ENCODE measurements at places on chromosomes 7 and 10. TPM values are rescaled to one million over a fixed set of nuclear protein-coding genes. Genes with fewer than 3 reads are reported as not detected.
A peak's percentile ranks its signal among the peaks of the same experiment; 100 is the strongest.

GRCh38 chr7:149053384-149053783 lies 25.1 kb upstream of the PDIA4 start:
- DNase-seq: no peak

GRCh38 chr7:16430133-16430532 lies 8.8 kb upstream of the CRPPA start:
- peak; percentile 63 for DNase-seq

GRCh38 chr7:148773334-148773733 lies 74.6 kb downstream of the CUL1 start:
- no peak for DNase-seq

DNA sequence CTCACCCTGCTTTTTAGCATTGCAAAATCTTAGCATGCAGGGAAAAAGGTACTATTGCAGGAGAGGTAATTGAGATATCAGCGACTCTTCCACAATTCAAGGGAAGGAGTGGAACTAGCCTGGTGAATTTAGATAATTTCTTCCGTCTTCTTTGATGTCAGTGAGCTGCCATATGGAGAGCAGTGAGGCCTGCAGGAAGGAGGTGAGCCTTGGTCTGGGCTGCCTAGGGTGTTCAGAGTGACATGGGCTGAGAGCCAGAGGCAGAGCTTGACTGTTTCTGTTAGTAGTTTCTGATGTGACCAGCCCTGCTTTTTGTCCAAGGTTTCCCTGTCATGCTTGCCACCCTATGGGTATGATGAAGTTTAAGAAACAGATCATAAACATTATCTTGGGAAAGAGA lies 28.6 kb downstream of the KAT6B start:
- no peak for DNase-seq

Gene WDR91
- total RNA-seq: 3.0 TPM

GRCh38 chr10:125068406-125068805 lies 92.0 kb downstream of the CTBP2 start:
- no peak for DNase-seq

- DNase-seq: no peak
Measured at GRCh38 chr7:30278849-30279652, 5.3 kb upstream of the ZNRF2 start.

DNA sequence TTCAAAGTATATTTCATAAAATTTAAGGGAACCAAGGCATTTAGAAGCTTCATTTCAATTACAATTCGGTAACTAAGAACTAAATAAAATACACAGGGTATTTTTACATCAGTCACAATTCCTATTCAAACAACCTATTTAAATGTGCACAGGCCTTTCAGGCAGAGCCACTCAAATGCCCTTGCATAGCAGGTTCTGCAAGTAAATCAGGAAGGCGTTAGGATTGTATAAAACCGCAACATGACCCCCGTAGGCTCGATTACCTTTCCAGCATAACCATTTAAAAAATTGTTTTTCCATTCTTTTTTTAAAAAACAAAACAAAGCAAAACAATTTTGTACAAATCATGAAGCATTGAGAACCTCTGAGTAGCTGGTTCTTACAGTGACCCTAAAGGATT lies 289.9 kb upstream of the SP8 start:
- no peak for DNase-seq

Gene NSMCE4A
- 70.7 TPM for total RNA-seq

GRCh38 chr10:89148061-89148460 lies 59.1 kb downstream of the CH25H start:
- DNase-seq: no peak

DNA sequence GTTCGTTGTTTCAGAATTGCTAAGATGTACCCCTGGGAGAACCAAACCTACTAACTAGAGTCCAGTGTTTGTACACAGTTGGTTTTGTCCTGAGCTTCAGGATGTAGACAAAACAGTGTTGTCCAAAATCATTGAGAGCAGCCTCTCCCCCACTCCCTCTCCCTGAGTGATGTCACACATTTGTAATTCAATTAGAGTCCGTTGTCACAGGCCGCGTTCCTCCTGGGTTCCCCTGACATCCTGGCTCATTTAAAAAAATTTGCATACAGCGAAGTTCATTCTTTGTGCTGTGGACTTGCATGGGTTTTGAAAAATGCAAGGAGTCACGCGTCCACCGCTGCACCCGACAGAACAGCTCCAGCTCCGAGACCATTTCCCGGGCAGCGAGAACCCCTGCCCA lies 10.3 kb downstream of the GRIFIN start:
- no peak for DNase-seq

- no peak for DNase-seq
Measured at GRCh38 chr10:131770946-131771633, 129.7 kb upstream of the PPP2R2D start.

- no peak for DNase-seq
Measured at GRCh38 chr7:158707610-158708009, 3.0 kb upstream of the NCAPG2 start.

Gene TAS2R39
- not detected for total RNA-seq

Gene CYP3A5
- total RNA-seq: 0.05 TPM

DNA sequence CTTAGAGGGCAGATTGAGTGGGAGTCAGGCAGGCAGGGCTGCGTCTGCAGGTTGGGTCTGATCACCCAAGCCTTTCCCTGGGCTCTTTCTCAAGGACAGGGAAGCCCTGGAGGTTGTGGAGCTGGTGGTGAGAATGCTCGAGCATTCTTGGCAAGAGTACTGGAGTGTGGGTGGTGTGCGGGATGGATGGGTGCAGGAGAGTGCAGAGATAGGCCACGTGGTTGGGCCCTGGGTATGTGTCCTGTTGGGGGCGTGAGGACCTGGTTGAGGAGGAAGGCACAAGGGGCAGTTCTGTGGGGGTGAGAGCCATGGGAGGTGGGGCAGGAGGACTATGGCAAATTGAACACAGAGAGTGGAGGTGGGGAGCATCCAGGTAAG lies 135.9 kb downstream of the PTPN20 start:
- DNase-seq: no peak

- peak; percentile 26 for DNase-seq
Measured at GRCh38 chr7:96300502-96300901, 21.4 kb downstream of the SLC25A13 start.

- no peak for DNase-seq
Measured at GRCh38 chr7:130444234-130444633, 3.4 kb upstream of the CEP41 start.

GRCh38 chr10:124221356-124222317 lies 128.2 kb upstream of the CHST15 start:
- DNase-seq: peak; percentile 84

Gene HECW1
- 15.6 TPM for total RNA-seq

Gene UNC5B
- total RNA-seq: 0.25 TPM

- no peak for DNase-seq
Measured at GRCh38 chr7:87747681-87748080, 119.5 kb downstream of the RUNDC3B start.

Gene ADIRF
- total RNA-seq: 4.2 TPM

- DNase-seq: no peak
Measured at GRCh38 chr7:54109501-54109900, 432.7 kb upstream of the VSTM2A start.

GRCh38 chr10:71763352-71764127 lies 9.8 kb downstream of the VSIR start:
- no peak for DNase-seq

DNA sequence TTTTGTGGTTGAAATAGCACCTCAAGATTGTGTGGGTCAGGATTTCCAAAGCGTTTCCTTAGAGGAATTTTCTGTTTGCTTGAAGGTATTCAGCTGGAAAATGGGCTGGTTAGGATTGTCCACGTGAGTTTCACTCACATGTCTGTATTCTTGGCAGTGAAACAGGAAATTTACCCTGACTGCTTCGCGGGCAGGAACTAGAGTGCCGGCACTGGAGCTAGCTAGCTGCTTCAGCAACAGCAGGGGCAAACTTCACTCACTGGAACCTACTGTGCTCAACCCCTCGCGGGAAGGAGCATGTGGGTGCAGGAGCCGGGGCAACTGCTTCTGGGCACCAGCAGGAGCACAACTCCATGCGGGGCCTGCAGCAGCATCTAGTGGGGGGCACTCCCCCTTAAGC lies 38.0 kb upstream of the RTKN2 start:
- peak; percentile 26 for DNase-seq

Gene DYDC2
- total RNA-seq: not detected

GRCh38 chr10:6173203-6173602 lies 29.5 kb upstream of the PFKFB3 start:
- DNase-seq: no peak

Gene ELAPOR2
- total RNA-seq: 0.10 TPM

Gene POLR2J2
- total RNA-seq: not detected

Gene POU6F2
- 0.02 TPM for total RNA-seq

GRCh38 chr7:28328822-28329660 lies 83.3 kb upstream of the CREB5 start:
- no peak for DNase-seq

GRCh38 chr10:132044803-132045202 lies 20.9 kb upstream of the JAKMIP3 start:
- no peak for DNase-seq

- no peak for DNase-seq
Measured at GRCh38 chr7:3191548-3191947, 109.5 kb upstream of the SDK1 start.

GRCh38 chr10:97596101-97597082 lies 6.9 kb downstream of the C10orf62 start:
- DNase-seq: peak; percentile 95

Gene ZKSCAN5
- 12.8 TPM for total RNA-seq

- peak; percentile 83 for DNase-seq
Measured at GRCh38 chr7:27115221-27116026, 12.9 kb upstream of the HOXA2 start.

GRCh38 chr7:101435461-101436220 lies 73.0 kb downstream of the COL26A1 start:
- DNase-seq: no peak

- no peak for DNase-seq
Measured at GRCh38 chr7:6640246-6640721, 3.2 kb downstream of the ZNF316 start.

DNA sequence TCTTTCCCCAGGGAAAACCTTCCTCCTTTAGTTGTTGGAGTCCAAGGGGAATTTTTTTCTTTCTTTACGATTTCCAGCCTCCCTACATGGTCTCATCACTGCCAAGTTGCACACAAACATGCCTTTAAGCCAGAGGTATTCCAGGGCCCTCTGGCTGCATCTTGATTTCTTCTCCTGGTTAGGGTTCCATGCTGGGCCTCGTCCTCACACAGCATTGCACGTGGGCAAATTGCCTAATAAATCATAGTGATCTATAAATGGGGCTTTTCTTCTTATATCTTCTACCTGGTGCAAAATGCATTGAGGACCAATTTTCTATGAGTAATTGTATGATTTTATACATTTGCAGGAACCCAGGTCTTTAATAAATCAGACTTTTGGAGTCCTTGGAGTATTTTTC lies 284.2 kb downstream of the C7orf25 start:
- no peak for DNase-seq

Gene SLC25A40
- total RNA-seq: 39.9 TPM

Gene SORCS3
- not detected for total RNA-seq

- DNase-seq: peak; percentile 69
Measured at GRCh38 chr10:35913628-35914027, 271.5 kb upstream of the FZD8 start.

Gene UNCX
- total RNA-seq: not detected

DNA sequence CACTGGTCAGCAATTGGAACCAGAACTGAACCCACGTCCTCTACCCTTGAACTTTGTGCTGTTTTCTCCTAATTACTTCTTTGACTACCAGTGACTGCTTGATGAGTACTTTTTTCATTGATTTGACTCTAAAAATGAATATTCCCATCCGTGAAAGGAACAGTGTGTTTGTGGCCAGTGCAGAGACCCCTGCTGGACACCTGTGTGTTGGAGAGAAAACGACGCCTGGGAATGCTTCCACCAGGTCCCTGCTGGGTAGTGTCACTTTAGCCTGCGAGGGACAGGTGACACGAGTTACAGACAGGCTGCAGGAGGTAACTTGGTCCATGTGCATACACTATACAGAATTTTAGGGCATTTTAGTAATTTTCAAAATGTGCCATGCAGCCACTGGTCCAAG lies 6.8 kb upstream of the GJD4 start:
- DNase-seq: no peak

DNA sequence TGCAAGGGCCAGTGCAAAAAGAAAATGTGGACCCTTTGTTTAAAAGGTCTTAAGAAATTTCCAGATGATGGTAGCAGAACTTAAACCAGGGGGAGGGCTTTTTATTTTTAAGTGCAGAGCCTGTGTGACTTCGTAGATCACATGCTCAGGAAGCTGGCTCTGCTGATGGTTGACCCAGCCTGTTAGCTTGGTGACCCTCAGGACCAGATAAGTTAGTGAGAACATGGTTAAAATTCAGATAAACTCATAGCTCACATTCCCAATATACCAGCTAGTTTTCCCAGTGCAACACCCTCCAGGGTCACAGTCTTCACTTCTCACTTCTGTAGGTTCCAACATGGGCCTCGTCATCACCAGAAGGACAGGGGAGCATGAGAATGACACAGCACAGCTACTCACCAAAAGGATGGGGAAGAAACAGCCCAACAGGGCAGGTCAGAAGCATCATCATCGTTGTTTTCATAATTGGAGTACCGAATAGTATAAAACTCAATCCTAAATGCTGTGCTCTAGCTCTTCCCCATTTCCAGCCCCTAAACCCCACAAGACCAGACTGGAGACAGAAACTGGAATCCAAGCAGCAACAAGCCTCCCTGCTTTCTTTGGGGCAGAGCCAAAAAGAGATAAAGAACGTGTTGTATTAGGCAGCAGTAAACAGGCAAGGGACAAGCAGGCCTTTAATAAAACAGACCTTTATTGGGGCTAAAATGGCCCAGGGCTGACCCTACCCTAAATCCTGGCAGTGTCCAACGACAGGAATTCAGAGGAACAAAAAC lies 102.2 kb upstream of the ANKRD1 start:
- DNase-seq: no peak

GRCh38 chr10:129939416-129940275 lies 24.4 kb downstream of the EBF3 start:
- no peak for DNase-seq
